T47D (cell line): ENCODE measurements at places on chromosomes 5 and 9.

GRCh38 chr5:81005708-81006107 is 45.5 kb downstream of the RASGRF2 start:
- DNase-seq = no peak

- DNase-seq = no peak
Measured at GRCh38 chr5:36041537-36041845, 25.2 kb downstream of the UGT3A2 start.

- no peak for DNase-seq
Measured at GRCh38 chr9:107439991-107440456, 49.5 kb downstream of the KLF4 start.

DNA sequence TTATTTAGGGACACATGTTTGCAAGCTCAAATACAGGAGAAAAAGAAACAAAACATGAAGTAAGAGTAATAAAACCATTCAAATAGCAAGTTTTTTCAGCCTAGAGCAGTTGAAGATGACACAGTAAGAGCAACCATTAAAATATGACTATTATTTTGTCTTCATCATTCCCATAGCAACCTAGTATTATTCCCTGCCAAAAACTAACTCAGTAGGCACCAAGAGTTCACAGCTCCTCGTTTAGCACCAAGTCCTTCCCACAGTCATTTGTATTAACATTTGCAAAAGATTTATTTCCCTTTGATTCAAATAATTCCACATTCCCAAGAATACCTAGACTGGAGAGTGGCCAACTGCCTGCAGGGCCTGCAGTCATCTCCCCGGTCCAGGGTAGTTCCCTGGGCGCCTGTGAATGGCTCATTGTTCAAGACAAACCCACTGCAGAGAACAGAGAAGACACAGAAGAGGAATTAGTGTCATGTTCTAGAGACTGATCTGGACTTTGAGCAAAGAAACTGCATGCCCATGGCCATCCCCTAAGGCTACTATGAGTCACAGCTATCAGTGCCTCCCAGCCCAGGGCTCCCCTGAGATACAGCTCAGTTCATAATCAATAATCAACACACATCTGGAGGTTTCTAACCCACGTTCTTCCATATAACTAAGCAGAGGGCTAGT is 139.1 kb upstream of the MAP3K1 start:
- no peak for DNase-seq
